Posterior vena cava (tissue), 2 donors: ENCODE measurements at places on chromosomes 3 and 15. TPM values are rescaled to one million over a fixed set of nuclear protein-coding genes. Genes with fewer than 3 reads are reported as not detected.

FANCD2OS gene
- not detected for total RNA-seq

WDR49 gene
- total RNA-seq, result 3.4 TPM

ZNF774 gene
- 3.5 TPM for total RNA-seq

TMEM45A gene
- 34.5 TPM for total RNA-seq

SLC6A1 gene
- 1.2 TPM for total RNA-seq

CCR5 gene
- total RNA-seq, result 2.1 TPM

CPNE4 gene
- not detected for total RNA-seq

TMEM207 gene
- not detected for total RNA-seq

CLDN16 gene
- total RNA-seq, result not detected

DNA sequence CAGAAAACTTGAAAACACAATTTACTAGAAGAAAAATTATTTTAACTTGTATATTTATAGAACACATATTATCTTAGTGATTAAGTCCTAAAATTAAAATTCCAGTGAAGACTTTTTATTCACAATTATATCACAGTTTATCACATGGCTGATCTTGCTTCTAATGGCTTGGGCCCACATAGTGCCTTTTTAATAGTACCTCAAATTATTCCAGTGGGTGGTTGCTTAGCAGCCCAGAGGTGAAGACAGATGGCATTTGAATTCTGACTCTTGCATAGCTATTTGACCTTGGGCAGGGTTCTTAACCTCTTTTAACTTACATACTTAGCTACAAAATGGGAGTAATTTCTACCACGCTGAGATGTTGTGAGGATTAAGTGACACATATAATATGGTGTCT lies 214.7 kb upstream of the SGO1 start:
- no peak for DNase-seq

GRCh38 chr3:185930393-185931107 lies 7.3 kb downstream of the TRA2B start:
- DNase-seq, result no peak

DNA sequence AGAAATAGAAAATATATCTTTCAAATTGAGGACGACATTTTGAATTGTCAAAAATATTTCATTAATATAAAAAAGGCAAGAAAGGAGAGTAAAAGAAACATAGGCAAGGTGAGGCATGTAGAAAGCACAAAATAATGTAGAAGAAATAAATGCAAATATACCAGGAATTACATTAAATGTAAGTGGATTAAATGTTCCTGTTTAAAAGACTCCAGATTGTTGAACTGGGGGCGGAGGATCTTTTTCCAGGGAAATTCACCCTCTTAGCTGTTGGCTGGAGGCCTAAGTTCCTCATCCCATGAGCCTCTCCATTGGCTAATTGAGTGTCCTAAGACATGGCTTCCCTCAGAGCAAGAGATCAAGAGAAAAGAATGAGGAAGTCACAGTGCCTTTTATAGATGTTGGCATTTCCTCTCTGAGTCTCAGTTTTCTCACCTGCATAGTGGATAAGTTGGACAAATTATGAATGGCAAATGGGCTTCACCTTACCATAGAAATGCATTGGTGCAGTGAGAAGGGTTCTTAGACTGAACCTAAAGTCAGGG lies 147.4 kb upstream of the SMAD3 start:
- DNase-seq, result no peak

DNA sequence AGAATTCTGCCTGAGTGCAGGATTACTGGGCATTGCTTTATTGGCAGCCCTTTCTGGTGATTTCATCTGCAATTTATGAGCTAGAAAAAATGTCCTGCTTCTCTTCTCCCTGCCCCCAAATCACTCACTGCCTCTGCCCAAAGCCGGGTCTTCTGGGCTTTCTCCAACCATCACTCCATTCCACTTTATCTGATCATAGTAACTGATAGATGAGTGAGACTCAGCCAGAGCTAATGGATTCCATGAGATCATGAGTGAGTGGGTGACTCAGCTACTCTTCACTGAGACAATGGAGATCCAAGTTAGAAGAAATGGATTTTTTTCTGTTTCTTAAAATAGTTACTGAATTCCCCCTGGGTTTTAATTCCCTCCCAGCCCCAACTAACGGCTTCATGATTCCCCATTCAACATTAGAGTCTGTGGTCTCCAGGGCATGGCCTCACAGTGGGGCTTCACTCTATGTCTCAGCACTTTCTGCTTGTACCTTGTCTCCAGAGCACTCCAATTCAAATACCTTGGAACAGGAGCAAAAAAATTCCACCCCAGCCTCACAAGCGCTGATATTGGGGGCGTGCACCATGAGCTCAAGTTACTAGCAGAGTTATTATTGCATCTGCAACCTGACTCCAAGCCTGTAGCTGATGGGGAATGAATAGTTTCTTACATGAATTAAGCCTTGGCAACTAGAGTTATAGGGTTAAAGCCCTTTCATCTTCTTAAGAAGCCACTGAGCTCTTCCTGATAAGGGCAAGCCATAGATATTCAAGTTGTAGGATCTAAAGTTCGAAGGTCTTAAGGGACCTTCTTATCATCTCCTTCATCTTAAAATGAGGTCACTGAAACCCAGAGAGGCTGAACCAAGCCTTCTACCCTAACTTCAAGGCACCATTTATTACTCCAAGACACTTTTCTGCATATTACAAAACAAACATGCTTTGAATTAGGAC lies 85.9 kb downstream of the AGBL1 start:
- no peak for DNase-seq

- peak; percentile 20 for DNase-seq
These were observed 173.3 kb downstream of the RAB11A start for GRCh38 chr15:66042624-66043023.

- DNase-seq, result no peak
These were observed 416.0 kb downstream of the SHQ1 start for GRCh38 chr3:72432246-72432645.

GRCh38 chr15:66105286-66106265 lies 148.0 kb downstream of the MEGF11 start:
- no peak for DNase-seq

GRCh38 chr3:4247391-4247790 lies 55.8 kb upstream of the SETMAR start:
- no peak for DNase-seq

DNA sequence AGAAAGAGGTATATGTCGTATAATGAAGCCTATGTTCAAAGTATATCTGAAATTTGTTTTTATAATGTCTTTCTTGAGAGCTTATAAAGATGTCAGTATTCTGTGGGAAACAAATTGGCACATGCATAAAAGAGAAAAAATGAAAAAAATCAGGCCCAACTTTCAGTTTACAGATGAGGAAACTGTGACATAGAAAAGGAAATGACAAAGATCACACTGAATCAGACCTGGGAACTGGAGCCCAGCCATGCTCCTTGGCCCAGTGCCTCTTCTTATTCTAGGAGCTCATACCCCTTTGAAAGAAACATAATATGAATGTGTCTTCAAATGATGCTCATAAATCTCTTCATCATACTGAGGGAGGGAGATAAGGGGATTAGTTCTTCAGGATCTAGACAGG lies 48.4 kb downstream of the TMEM44 start:
- no peak for DNase-seq

- DNase-seq, result no peak
These were observed 1.6 kb downstream of the PDE8A start for GRCh38 chr15:84983294-84983693.

GRCh38 chr15:65836665-65837064 lies 32.6 kb upstream of the RAB11A start:
- no peak for DNase-seq

- no peak for DNase-seq
These were observed 26.7 kb upstream of the TMC3 start for GRCh38 chr15:81400640-81401236.
